MCF 10A (cell line): ENCODE measurements at places on chromosomes 2 and 18. TPM values are rescaled to one million over a fixed set of nuclear protein-coding genes. Genes with fewer than 3 reads are reported as not detected.

FBLN7 gene
- 0.07 and 0.14 TPM in 2 replicates for total RNA-seq

ZNF519 gene
- total RNA-seq, result 5.3 and 6.0 TPM in 2 replicates

AUP1 gene
- 138 and 140 TPM in 2 replicates for total RNA-seq

SERPINB10 gene
- not detected in 2 replicates for total RNA-seq

HTR2B gene
- not detected in 2 replicates for total RNA-seq

MTX2 gene
- total RNA-seq, result 38.0 and 40.9 TPM in 2 replicates

- no peak overlapping the region for H3K27ac ChIP-seq
- no peak overlapping the region for H3K4me3 ChIP-seq
- peaks cover 13% of the 10 kb centered on the region for H3K27me3 ChIP-seq
- no peak for DNase-seq
- H3K4me1 ChIP-seq, result no peaks in the 10 kb centered on the region
- H3K36me3 ChIP-seq, result no peaks in the 10 kb centered on the region
These were observed 7.7 kb upstream of the MARCHF4 start for GRCh38 chr2:216379977-216380376.

DNA sequence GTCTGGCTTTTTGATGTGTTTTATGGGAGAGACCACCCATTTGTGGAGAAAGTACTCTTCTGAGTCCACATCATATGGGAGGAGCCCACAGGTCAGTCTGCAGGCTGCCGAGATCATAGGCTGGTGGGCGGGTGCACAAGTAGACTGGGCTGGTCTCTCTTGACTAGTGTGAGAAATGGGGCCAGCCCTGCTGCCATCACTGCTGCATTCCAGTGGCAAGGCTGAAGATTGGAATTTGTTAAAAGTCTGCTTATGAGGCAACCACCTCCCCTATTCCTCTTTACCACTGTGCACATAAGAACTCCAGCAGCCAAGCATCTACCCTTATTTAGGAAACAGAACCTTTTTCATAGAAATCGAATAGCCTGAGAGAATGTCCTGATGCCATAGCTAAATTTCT lies 200.7 kb downstream of the DIS3L2 start:
- no peak overlapping the region for H3K4me3 ChIP-seq
- no peak overlapping the region for H3K27ac ChIP-seq
- H3K36me3 ChIP-seq, result peaks cover 8% of the 10 kb centered on the region
- no peaks in the 10 kb centered on the region for H3K27me3 ChIP-seq
- no peaks in the 10 kb centered on the region for H3K4me1 ChIP-seq

GRCh38 chr18:13381331-13381730 lies 162.8 kb downstream of the LDLRAD4 start:
- H3K27me3 ChIP-seq, result no peaks in the 10 kb centered on the region
- H3K36me3 ChIP-seq, result no peaks in the 10 kb centered on the region
- no peak overlapping the region for H3K4me3 ChIP-seq
- DNase-seq, result no peak
- no peak overlapping the region for H3K27ac ChIP-seq

- peak; percentile 58 for DNase-seq
- H3K27ac ChIP-seq, result peak overlapping the region; percentile 75
- H3K4me3 ChIP-seq, result peak overlapping the region; percentile 86
- H3K4me1 ChIP-seq, result peaks cover 22% of the 10 kb centered on the region
These were observed 1.5 kb downstream of the EPAS1 start for GRCh38 chr2:46298522-46299353.

DNA sequence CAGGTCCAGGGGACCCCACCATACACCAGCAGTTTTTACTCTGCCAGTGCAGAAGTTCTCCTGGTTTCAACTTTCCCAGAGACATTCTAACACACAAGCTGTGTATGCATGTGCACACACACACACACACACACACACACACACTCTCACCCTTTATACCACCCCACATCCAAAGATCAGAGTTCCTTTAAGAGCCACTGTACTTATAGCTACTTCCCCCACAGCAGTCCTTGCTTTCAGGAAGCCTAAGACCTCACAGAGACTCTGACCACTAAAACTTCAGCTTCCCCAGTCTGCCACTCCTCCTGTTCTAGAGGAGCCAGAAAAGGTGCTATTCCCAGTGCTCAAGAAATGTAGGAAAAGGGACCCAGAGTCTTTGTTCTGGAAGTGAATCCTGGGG lies 107.8 kb downstream of the ZNF521 start:
- H3K27me3 ChIP-seq, result no peaks in the 10 kb centered on the region
- no peaks in the 10 kb centered on the region for H3K4me1 ChIP-seq
- H3K36me3 ChIP-seq, result no peaks in the 10 kb centered on the region
- H3K4me3 ChIP-seq, result no peak overlapping the region

GRCh38 chr18:22088029-22088428 lies 81.4 kb upstream of the GATA6 start:
- no peak overlapping the region for H3K27ac ChIP-seq
- peak; percentile 83 for DNase-seq
- no peak overlapping the region for H3K4me3 ChIP-seq
- no peaks in the 10 kb centered on the region for H3K27me3 ChIP-seq

HS6ST1 gene
- 9.6 and 11.4 TPM in 2 replicates for total RNA-seq

HAAO gene
- total RNA-seq, result not detected in 2 replicates

CRYGA gene
- total RNA-seq, result not detected in 2 replicates

- peak within 1 kb of the TSS; percentile 96 for H3K27ac ChIP-seq
- peak within 1 kb of the TSS; percentile 88 for H3K4me3 ChIP-seq
- DNase-seq, result peak; percentile 51
- no peaks in the 10 kb centered on the region for H3K27me3 ChIP-seq
- peaks cover 4% of the 10 kb centered on the region for H3K36me3 ChIP-seq
These were observed at the start of gene TCF4 for GRCh38 chr18:55588111-55588869. Gene TCF4 (minus strand): TSS chr18:55588192. CDS start chr18:55587116, 1,076 bp downstream.

- no peak for DNase-seq
- no peaks in the 10 kb centered on the region for H3K4me1 ChIP-seq
- H3K36me3 ChIP-seq, result peaks cover 9% of the 10 kb centered on the region
- H3K27me3 ChIP-seq, result no peaks in the 10 kb centered on the region
- H3K27ac ChIP-seq, result no peak overlapping the region
- H3K4me3 ChIP-seq, result no peak overlapping the region
These were observed 2.7 kb downstream of the OTX1 start for GRCh38 chr2:63053081-63053888.

- DNase-seq, result no peak
- no peak overlapping the region for H3K27ac ChIP-seq
- H3K27me3 ChIP-seq, result no peaks in the 10 kb centered on the region
- no peaks in the 10 kb centered on the region for H3K36me3 ChIP-seq
- H3K4me1 ChIP-seq, result peaks cover 8% of the 10 kb centered on the region
These were observed 9.2 kb upstream of the CCDC141 start for GRCh38 chr2:179059026-179059700.

GRCh38 chr2:14256890-14257289 lies 375.6 kb upstream of the LRATD1 start:
- H3K27me3 ChIP-seq, result no peaks in the 10 kb centered on the region
- H3K4me3 ChIP-seq, result no peak overlapping the region

LRATD1 gene
- total RNA-seq, result 2.2 and 4.7 TPM in 2 replicates
